ENCODE measurements at places on chromosomes 13 and 19. TPM values are rescaled to one million over a fixed set of nuclear protein-coding genes. Genes with fewer than 3 reads are reported as not detected.

C5AR1 gene
- 1.5 TPM for total RNA-seq

PEG3 gene
- not detected for total RNA-seq

OXGR1 gene
- total RNA-seq: not detected

C2CD4C gene
- 0.22 TPM for total RNA-seq

NOVA2 gene
- 0.90 TPM for total RNA-seq

ZNF667 gene
- total RNA-seq: not detected
